ENCODE measurements at places on chromosomes 16 and 17.
A peak's percentile ranks its signal among the peaks of the same experiment; 100 is the strongest.

DNA sequence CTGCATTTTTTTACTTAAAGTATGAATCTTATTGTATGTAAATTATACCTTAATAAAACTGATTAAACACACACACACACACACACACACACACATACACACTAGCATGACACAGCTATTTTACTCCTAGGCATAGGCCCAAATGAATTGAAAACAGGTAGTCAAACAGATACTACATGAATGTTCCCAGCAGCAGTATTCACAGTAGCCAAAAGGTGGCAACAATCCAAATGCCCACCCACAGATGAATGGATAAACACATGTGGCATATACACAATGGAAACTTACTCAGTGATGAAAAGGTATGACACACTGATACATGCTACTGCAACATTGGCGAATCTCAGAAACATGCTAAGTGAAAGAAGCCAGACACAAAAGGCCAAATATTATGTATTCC lies 223.5 kb downstream of the CYB561 start:
- DNase-seq = no peak

DNA sequence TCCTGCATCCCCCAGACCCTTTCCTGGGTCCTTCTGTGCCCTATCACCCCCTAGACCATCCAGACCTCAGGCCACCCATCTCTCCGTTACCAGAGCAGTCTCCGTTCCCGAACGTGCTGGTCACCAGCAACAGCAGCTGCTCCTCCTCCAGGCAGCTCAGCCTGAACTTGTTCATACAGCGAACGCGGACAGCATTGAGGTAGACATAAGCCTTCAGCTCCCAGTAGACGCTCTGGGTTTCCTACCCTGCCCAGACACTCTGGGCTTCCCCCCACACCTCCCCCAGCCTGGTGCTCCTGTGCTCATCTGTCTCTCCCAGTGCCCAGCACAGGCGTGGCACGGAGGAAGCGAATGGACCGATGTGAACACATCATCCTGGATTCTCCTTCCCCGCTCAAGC lies 41.6 kb upstream of the RNFT1 start:
- DNase-seq = no peak

- DNase-seq = peak; percentile 82
Observed at GRCh38 chr17:21042458-21043295, at the start of gene USP22. Gene USP22 (minus strand): TSS chr17:21043011. CDS start chr17:21042835, 176 bp downstream.

- DNase-seq = no peak
Observed at GRCh38 chr17:2435862-2436261, 35.0 kb upstream of the MNT start.

- no peak for DNase-seq
Observed at GRCh38 chr17:63279498-63280230, 166.4 kb downstream of the CYB561 start.

DNA sequence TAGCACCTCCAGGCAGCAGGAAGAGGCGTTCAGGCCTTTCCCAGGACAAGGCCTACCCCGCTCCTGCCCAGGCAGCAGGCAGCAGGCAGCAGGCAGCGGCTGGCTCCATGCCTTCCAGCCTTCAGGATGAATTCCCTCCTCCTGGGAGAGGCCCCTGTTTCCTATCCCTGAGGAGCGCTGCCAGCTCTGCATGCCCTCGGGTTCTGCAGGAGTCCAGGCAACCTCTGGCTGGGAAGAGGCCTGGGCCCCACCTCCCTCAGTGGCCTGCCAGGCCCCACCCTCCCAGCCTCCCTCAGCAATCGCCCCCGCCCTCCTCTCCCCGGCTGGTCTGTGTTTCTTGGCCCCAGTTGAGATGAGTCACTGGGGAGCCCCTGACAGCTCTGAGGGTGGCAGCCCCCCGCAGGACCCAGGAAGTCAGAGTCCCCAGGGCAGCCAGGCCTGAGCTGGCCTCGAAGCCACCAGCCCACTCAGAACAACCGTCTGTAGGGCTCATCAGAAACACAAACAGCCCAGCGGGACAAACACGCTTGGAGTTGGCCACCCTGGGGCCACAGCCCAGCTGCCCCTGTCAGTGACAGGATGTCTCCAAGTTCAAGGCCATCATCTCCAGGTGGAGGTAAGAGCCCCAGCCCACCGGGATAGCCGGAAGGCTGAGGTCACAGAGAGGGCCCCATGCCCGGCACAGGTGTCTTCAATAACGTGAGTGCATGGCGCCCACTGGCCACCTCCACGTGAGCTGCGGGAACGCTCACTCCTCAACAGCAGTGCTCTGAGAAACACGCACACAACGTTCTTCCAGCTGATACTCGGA lies 39.5 kb upstream of the CIBAR2 start:
- no peak for DNase-seq

GRCh38 chr17:27613433-27613832 lies 17.6 kb upstream of the LGALS9 start:
- no peak for DNase-seq

DNA sequence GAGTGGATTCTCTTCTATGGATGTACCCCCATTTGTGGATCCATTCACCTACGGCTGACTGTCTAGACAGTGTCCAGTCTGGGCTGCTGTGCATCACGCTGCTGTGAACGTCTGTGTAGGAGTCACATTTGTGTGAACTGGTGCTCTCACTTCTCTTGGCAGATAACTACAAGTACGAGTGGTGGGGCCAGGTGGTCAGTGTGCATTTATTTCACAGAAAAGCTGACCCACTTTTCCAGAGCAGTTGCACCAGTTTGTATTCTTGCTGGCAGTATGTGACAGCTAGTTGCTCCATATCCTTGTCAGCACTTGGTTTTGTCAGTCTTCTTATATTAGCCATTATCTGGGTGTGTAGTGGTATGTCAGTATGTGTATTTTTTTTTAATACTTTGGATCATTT lies 28.4 kb downstream of the FOXK2 start:
- DNase-seq = no peak

DNA sequence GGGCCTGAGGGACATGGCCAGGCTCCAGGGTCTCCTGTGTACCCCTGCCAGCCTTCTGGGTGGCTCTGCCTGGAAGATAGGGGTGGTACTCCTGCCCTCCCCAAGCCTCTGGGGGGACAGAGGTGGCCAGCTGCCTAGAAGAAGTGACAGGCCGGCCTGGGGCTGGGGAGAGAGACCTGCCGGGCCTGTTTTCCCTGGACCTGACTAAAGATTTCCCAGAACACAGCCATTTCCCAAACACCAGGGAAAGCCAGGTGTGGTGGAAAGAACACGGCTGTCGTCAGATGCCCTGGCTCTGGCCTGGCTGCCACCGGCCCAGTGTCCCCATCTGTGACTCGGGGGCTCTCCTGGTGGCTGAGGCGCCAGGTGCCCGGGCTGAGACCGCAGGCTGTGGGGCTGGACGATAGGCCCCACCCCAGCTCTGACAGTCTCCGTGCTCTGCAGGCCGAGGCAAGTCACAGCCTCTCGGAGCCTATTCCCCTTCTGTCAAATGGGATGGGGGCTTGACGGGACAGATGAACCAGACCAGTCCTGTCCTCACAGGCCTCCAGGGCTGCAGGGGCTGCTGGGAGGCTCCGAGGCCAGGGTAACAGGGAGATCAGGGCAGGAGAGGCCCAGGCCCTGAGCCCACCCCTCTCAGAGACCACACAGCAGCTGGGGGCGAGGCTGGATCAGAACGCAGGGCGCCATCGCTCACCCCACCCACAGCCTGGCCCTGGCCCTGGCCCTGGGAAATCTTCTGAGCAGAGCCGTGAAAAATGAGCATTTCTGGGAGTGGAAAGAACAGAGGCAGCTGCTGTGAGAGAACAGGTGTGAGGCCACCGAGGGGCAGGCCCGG lies 33.1 kb downstream of the CTU2 start:
- DNase-seq = no peak

DNA sequence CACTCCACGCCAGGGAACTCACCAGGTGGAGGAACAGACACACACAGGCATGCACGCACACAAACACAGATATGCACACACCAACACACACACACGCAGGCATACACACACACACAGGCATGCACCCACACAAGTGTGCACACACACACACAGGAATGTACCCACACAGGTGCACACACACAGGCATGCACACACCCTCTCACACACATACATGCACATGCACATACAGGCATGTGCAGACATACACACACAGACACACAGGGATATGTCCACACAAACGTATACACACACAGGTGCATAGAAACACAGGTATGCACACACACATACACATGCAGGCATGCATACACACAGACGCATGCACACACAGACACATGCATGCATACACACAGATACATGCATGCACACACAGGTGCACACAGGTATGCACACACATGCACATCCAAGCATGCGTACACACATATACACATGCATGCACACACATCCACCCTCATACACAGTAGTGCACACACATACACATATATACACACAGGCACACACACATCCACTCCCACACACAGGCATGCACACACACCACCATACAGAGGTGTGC lies 39.2 kb downstream of the COTL1 start:
- DNase-seq = no peak

DNA sequence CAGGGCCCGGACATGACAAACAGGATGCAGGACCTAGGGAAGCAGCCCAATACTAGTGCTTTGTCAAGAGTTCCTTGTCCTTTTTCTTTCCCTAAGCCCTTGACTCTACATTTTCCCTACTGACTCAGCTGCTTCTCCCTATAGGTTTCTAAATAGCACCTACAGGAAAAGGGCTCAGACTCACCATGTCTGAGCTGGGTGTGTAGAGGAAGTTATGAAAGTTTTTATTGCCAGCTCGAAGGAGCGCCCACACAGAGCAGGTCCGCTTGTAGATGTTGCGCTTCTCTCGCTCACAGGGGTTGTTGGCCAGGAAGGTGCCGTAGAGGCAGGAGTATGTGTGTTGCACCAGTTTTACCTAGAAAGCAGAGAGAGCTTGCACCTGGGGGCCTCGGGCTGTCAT lies 10.6 kb downstream of the MTMR4 start:
- DNase-seq = no peak

DNA sequence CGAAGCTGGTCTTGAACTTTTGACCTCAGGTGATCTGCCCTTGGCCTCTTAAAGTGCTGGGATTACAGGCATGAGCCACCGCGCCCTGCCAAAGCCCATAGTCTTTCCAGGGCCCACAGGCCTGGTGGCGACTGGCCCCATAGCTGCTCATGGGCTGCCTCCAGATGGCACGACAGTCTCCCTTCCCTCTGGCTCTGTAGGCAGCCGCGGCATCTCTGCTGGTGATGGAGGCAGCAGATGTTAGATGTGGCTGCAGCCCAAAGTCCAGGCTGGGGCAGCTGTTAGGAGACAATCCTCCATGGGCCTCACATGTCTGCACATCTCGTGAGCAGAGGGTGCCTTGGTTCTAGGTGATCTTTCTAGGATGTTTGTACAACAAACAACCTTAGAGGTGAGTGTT lies 69.7 kb upstream of the DNAJA2 start:
- DNase-seq = no peak

DNA sequence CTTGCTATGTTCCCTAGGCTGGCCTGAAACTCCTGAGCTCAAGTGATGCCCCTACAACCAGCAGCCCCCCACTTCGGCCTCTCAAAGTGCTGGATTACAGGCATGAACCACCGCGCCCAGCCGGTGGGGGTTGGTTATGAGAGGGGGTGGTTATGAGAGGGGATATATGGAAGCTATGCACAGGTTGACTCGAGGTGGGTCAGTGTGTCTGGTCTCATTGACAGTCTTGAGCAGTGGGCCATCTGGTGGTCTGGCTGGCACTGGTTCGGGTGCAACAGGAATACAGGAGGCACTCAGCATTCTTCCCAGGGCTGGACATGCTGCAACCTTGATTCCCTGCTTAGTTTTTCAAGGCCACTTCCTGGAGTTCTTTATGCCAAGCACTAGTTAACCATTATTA lies 5.6 kb upstream of the STX1B start:
- DNase-seq = no peak

Measured in naive thymus-derived CD8-positive, alpha-beta T cell (primary cell).